ENCODE measurements at places on chromosomes 4 and X.

- DNase-seq: no peak
These were observed 94.4 kb downstream of the SCD5 start for GRCh38 chr4:82704156-82704555.

GRCh38 chrX:151977009-151977408 lies 2.5 kb upstream of the GABRE start:
- no peak for DNase-seq

DNA sequence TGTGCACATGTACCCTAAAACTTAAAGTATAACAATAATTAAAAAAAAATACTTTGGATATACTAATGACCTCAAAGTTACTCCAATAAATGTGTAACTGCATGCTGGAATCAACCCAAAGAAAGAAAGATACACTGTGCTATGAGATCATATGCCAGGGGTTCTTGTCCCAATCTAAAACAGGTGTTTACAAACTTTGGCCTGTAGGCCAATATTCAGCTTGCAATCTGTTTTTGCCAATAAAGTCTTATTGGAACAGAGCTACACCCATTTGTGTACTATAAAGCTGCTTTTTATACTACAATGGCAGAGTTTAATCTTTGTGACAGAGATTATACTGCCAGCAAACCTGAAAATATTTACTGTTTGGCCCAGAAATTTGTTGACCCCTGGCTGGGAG lies 138.8 kb upstream of the AFF2 start:
- DNase-seq: no peak

GRCh38 chr4:16124232-16124631 lies 40.4 kb upstream of the PROM1 start:
- no peak for DNase-seq

DNA sequence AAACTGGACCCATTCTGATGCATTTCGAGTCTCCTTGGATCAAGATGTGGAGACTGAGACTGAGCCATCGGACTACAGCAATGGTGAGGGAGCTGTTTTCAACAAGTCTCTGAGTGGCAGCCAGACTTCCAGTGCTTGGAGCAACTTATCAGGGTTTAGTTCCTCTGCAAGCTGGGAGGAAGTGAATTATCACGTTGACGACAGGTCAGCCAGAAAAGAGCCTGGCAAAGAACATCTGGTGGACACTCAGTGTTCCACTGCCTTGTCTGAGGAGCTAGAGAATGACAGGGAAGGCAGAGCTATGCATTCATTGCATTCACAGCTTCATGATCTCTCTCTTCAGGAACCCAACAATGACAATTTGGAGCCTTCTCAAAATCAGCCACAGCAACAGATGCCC lies 84.8 kb downstream of the NEUROG2 start:
- DNase-seq: no peak

DNA sequence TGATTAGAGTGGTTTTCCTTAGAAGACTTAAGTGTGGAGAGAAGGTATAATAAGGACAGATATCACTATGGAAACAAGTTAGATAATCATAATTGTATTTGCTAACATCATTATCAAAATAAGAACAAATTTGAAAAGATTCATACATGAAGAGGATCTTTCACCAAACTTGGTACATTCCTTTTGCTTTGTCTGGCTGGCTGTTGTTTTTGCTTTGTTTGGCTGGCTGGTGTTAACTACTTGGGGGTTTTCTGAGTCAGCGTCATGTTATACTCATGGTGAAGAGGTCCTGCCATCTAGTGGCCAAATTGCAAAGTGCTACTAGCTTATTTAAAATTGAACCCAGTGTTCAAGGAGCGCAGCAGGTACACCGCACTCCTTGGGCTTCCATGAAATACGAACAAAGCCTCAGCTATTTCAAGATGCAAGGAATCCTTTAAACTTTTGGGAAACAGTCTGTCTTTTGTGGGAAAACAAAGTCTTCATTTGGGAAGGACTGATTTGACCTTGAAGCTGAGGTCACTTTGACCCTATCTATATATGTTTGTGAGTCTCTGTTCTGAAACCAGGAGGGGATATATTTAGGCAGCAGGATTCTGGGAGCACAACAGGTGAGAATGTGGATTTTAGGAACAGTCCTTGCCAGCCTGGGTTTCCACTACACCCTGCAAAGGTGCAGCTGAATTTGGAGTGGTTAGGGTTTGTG lies 129.7 kb downstream of the PLS3 start:
- peak; percentile 73 for DNase-seq

DNA sequence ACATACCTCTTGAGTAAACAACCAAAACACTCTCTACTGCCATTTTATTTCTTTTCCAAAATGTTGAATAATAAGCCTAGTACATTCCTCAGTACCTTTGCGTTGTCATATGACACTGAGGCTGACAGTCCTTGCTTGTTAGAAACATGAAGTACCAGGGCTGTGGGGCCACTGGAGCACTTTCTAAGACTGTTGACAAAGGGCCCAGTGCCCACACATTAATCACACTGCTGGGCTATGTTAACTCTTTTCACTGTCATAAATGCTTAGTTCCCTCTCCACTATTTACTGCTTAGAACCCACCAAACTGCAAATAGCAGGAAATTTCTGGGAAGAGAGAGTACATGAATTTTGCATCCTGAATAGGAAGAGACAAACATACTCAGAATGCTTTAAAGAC lies 57.1 kb downstream of the FAM47B start:
- no peak for DNase-seq

- no peak for DNase-seq
These were observed 223.2 kb downstream of the PRDM5 start for GRCh38 chr4:120699354-120699753.

DNA sequence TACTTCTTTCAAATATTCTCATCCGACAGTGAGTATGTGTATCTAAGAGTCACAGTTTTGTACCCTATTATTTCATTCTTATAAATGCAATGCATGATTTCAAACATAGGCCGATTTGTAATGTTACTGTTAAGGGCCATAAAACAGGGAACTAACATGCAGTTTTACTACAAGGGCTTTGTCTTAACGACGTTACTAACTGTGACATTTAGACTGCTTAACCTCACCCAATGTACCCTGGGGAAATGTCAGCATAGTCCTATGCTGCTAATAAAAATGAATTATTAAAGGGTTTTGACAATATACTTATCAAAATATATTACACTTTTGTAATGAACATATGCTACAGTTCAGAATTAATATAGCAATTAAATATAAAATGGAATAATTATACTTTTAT lies 74.8 kb upstream of the CPXCR1 start:
- no peak for DNase-seq

DNA sequence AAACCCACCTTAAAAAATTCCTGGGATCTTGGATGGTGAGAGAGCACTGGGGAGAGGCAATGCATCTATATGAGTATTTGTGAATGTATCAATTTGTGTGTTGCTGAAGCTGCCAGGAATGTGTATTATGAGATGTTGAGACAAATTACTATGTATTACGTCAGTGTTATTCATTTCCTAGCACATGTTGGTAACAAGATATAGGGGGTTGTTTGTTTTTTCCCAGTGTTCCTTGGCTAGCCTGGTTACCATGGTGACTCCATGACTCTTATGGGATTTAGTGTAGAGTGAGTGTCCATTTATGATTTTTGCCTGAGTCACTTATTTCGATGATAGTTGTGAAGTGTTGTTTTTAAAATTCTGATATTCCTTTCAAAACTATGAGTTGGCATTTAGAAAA lies 65.6 kb downstream of the RAB40A start:
- no peak for DNase-seq

GRCh38 chr4:84685105-84685504 lies 102.2 kb downstream of the CDS1 start:
- DNase-seq: no peak

DNA sequence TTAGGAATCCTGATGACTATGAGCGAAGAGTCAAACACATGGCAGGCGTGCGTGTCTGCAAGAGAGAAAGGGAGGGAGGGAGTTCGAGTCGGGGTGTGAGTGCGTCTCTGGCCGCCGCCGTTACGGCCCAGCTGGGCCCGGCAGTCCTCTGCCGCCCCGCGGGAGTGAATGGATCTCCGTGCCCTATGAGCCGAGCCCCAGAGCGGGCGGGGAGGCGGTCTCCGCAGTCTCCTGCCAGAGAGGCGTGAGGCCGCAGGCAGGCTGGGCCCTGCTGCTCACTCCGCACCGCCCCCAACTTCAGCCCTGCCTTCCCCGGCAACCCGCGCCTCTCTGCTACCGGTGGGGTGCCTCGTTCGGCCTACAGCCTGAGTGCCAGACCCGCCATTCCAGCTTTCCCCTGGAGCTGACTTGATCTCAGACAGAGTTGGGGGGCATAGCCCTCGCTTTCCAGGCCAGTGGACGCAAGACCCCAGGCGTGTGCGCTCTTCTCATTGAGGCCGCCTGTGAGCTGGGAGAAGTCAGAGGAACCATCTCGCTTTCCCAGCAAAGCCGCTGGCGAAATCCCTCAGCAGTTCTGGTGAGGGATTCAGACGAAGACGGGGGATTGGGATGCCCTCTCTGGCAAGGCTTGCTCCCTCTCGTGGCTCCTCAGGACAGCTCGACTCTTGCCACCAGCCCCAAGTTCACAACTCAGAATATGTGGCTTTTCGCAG lies 1.4 kb downstream of the SLC16A2 start:
- DNase-seq: no peak

DNA sequence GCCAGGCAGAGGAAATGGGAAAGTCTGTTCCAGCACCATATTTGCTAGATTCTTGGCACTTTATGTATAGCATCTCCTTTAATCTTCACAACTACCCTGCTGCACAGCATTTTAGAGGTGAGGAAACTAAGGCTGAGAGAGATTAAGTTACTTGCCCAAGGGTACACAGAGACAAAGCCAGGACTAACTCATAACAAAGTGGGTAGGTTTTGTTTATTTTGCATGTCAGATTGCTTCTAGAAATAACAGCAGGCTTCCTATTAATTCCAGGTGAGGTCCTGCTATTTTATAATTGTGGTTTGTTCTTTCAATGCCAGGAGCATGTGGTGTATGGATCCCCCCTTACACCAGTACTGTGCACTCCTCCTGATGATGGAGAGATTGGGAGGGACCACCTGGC lies 15.0 kb downstream of the TCEANC start:
- DNase-seq: no peak

- no peak for DNase-seq
These were observed 49.2 kb downstream of the STPG2 start for GRCh38 chr4:98094118-98094517.

DNA sequence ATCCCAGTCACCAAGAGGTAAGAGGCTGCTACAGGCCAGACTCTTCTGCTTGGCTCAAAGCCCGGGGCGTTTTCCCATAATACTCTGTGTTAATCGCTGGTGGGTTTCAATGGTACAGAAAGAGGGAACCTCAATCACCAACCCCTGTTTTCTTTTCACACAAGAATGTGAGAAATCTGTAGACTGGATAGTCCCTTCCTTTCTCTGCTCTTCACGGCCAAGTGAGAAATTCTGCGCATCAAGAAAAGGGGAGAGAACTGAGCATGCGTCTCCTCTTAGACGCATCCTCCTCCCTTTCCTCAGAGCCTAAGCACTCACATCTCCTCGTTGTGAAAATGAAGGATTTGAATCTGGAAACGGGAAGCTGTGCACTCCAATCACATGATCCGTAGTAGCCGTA lies 64.7 kb downstream of the CLNK start:
- DNase-seq: no peak

- DNase-seq: no peak
These were observed 36.0 kb downstream of the ARHGAP6 start for GRCh38 chrX:11629593-11630211.

- no peak for DNase-seq
These were observed 172.7 kb upstream of the USP9X start for GRCh38 chrX:40912576-40912975.

DNA sequence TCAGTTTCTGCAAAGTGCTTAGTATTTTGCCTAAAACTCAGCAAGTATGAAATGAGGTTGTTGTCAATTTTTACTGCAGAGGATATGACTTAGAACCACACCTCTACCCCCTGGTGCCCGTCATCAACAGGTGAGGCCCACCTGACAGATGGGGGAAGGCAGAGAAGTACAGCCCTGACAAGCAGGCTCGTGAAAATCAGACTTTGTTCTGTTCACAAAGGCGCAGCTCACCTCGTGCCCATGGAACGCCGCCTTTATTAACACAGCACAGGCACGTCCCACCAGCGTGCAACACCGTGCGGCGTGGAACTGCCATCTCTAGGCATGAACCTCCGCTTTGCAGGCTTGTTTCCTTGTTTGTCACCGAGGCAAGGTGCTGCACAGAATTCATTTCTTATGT lies 13.3 kb downstream of the CYP4V2 start:
- DNase-seq: no peak

- no peak for DNase-seq
These were observed 1225.9 kb downstream of the PCDH18 start for GRCh38 chr4:136306361-136306760.

GRCh38 chr4:66927937-66928336 lies 617.4 kb downstream of the CENPC start:
- no peak for DNase-seq

- DNase-seq: no peak
These were observed 2.0 kb upstream of the PROM1 start for GRCh38 chr4:16085822-16086221.

- DNase-seq: peak; percentile 48
These were observed 126.0 kb upstream of the RBPJ start for GRCh38 chr4:26194764-26195163.

DNA sequence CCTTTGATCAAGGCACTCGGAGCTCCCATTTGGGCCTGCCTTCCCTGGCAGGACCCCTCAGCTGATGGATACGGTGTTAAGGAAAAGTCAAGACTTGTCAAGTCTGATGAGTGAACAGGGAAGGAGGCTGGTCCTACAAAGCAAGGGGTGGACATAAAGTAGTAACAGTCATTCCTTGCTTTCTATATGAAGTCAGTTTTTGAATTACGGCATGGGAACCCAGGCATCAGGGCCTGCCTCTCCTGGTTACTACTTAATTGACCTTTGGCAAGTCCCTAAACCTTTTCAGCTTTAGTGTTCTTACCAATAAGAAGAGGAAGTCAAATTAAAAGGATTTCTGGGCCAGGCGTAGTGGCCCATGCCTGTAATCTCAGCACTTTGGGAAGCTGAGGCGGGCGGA lies 7.0 kb downstream of the CHST7 start:
- no peak for DNase-seq

DNA sequence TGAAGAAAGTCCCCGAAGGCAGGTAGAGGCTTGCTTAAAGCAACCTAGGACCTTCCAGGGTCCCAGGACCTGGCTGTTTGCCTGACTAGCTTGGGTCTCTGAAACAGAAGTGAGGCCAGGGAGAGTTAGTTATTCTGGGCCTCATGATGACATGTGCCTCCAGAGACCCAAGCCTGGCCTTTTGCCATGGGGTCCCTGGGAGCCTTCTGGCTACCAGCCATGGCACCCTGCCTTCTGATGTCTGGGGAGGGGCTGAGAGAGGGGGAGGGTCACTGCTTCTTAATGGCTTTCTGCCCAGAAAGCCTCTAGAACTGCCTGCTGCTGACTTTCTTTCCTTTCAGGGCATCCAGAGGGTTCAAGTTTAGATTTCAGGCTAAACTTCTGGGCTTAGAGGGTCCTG lies 1.0 kb upstream of the STARD8 start:
- DNase-seq: no peak

GRCh38 chr4:181647396-181648147 lies 595.6 kb upstream of the TENM3 start:
- no peak for DNase-seq
